Astrocyte (in vitro differentiated cells and primary cell): ENCODE measurements at places on chromosomes 1 and 21.

DNA sequence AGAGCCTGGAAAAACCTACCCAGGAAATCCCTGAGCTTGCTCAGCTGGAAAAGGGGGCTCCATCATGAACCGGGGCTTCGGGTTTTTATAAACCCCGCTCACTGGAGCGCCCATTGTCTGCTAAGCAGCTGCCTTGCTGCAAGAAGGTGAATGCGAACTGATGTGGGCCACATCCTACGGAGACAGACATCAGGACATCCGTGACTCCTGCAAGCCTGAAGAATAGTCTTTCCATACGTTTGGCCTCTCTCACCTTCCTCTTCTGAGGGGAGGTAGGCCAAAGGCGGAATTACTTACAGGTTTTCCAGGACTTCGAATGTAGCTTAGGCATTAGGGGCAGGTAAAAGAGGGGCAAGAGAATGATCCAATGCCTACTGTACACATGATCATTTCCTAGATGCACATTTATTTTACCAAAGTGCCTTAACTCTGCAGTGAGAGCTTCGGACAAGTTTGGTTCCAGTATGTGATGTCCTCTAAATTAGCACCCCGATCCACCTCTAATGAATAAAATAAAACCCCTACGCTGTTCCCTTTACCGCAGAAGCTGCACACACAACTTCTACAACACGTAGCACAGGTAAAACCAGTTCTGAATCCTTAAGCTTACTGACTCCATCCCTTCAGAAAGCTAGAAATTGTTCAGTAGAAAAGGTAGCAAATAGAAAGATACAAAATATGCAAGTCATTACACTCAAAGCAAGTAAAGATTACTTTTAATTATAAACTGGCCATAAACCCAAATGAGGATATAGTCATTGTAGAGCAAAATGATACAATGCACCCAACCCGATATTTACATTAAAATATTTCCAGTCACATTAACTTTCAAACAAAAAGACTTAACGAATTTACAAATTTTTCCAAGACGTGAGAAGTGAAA is 866 bp upstream of the SORT1 start:
- DNase-seq = no peak

GRCh38 chr1:68140536-68140935 is 90.1 kb upstream of the DIRAS3 start:
- DNase-seq = peak; percentile 60

GRCh38 chr21:32597205-32597604 is 11.9 kb upstream of the TCP10L start:
- peak; percentile 94 for DNase-seq

GRCh38 chr1:78126506-78126905 is 80.7 kb downstream of the GIPC2 start:
- peak; percentile 9 for DNase-seq

DNA sequence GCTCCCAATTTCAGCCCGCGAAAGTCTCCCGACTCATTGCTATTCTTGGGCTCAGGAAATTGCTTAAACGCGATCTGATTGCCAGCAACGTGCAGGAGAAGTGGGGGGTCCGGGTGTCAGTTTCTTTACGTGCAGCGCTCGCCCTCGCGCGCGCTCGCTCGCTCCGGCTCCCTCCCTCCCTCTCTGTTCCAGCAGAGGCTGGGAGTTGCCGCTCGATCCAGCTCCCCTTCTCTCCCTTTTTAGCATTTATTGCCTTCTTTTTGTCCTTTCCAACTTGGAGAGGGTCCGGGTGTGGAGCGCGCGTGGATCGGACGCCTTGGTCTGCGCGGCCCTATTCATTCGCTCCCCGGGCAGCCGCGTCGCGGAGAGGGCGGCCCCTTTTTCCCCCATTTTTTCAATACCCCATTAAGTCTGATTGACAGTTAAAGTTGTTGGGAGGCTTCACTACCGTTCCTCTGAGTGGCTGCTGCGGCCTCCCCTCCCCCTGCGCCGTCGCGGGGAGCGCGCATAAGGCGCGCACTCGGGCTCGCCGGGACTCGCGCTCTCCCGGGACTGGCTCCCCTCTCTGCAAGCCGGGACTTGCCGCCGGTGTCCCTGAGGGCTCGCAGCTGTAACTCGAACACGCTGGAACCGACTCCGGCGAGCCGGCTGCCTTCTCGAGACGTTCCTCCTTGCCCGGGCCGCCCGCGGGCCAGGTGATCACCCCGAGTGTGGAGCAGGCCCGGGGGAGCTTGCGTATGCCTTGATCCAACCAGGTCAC is at the start of gene DHRS3:
DHRS3 (minus strand) TSS at position 310 of the 760 bp plus-strand sequence. CDS start 862 bp downstream, outside the sequence.
- peak; percentile 76 for DNase-seq

- peak; percentile 32 for DNase-seq
Observed at GRCh38 chr1:59186656-59187055, 110.2 kb upstream of the FGGY start.

- no peak for DNase-seq
Observed at GRCh38 chr1:113191579-113192076, 118.6 kb downstream of the LRIG2 start.

- no peak for DNase-seq
Observed at GRCh38 chr1:53299233-53299632, 28.6 kb downstream of the LRP8 start.

GRCh38 chr1:59146651-59147358 is 150.1 kb upstream of the FGGY start:
- no peak for DNase-seq

- DNase-seq = peak; percentile 57
Observed at GRCh38 chr1:32200226-32201010, at the start of gene CCDC28B. Gene CCDC28B, plus strand, starts transcription at chr1:32200595. Its CDS starts 1,341 bp downstream, at chr1:32201936.

- DNase-seq = no peak
Observed at GRCh38 chr1:84303314-84303830, 1.9 kb downstream of the SAMD13 start.

DNA sequence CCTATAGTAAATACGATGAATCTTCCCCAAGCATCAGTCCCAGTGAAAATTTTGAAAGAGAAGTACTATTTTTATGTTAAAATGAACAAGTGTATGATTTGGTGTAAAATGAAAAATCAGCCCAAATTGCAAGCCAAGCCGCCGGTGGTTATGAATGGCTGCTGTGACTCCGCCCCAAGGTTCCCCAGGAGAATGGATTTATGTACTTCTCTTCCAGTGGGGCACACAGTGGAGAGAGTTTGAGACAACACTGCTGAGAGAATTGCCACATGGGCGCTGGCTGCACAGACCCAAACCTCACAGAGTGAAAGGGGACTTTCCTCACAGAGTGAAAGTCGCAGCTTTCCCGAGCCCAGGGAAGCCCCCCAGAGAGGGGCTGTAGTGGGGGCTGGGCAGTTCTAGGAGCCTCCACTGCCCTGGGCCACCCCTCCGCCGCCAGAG is 24.0 kb downstream of the CDK18 start:
- DNase-seq = no peak
